ENCODE measurements at places on chromosomes 1 and 21.

GRCh38 chr1:112297536-112297935 is 98.5 kb upstream of the CTTNBP2NL start:
- DNase-seq: no peak

DNA sequence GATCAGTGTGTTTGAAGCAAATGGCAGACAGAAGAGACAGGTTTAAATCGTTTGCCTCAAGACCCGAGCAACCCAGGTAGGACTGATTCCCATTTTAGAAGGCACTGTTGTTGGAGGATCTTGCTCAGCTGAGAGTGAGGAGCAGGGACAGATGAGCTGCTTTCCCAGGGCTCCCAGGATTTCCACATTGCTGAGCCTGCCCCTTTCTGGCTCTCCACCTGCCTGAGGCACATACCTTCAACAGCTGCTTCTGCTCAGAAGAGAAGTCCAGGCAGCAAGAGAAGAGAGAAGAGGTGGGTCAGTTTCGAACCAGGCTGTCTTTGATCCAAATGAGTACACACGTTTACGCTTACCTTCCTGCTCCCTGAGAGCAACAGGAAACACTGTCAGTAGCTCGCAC is 5.7 kb downstream of the TNNT2 start:
- DNase-seq: no peak

GRCh38 chr1:152645146-152645545 is 18.0 kb upstream of the LCE2D start:
- no peak for DNase-seq

- DNase-seq: no peak
Observed at GRCh38 chr1:95685081-95685480, 451.1 kb downstream of the RWDD3 start.

- no peak for DNase-seq
Observed at GRCh38 chr1:68010090-68010489, 40.3 kb downstream of the DIRAS3 start.

- DNase-seq: no peak
Observed at GRCh38 chr21:29195981-29196669, 65.7 kb downstream of the MAP3K7CL start.

DNA sequence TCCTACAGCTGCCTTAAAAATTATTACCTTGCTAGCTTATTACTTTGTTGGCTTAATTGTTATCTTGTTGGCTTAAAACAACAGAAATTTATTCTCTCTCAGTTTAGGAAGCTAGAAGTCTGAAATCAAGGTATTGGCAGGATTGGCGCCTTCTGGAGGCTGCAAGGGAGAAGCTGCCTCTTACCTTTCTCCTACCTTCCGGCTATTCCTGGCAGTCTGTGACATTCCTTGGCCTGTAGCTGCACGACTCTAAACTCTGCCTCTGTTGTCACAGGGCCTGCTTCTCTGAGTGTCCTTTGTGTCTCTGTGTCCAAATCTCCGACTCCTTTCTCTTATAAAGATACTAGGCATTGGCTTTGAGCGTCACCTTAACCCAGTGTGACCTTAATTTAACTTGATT is 579.9 kb upstream of the B3GALT2 start:
- DNase-seq: no peak

DNA sequence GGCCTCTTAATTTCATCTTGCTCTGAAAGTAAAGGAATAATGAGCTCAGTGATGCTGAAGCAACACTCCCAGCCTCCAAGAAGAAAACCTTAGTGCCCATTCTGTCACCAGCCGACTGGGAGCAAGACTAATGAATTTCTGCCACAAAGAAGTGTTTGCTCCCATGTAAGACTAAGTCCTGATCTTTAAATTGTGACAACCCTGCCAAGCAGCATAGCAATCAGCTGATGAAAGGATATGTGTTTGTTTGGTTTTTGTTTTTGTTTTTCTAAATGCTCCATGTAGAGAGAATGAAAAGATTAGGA is 113.7 kb upstream of the PALMD start:
- no peak for DNase-seq

- no peak for DNase-seq
Observed at GRCh38 chr1:30545365-30545764, 178.0 kb downstream of the MATN1 start.
